Left lung (tissue), 14 donors: ENCODE measurements at places on chromosomes 2 and 18. TPM values are rescaled to one million over a fixed set of nuclear protein-coding genes. Genes with fewer than 3 reads are reported as not detected.

GRCh38 chr2:41972179-41972578 is 75.6 kb upstream of the PKDCC start:
- DNase-seq: no peak

Gene DNAH6
- 2.4 TPM for polyA plus RNA-seq

GRCh38 chr2:57886161-57886786 is 160.3 kb upstream of the VRK2 start:
- peak; percentile 20 for DNase-seq

- no peak for DNase-seq
These were observed 128.0 kb downstream of the OLA1 start for GRCh38 chr2:174120346-174120745.

Gene RBMS1
- 133 TPM for polyA plus RNA-seq

GRCh38 chr18:50492097-50492496 is 67.8 kb upstream of the MAPK4 start:
- DNase-seq: no peak

Gene CAVIN2
- polyA plus RNA-seq: 107 TPM

DNA sequence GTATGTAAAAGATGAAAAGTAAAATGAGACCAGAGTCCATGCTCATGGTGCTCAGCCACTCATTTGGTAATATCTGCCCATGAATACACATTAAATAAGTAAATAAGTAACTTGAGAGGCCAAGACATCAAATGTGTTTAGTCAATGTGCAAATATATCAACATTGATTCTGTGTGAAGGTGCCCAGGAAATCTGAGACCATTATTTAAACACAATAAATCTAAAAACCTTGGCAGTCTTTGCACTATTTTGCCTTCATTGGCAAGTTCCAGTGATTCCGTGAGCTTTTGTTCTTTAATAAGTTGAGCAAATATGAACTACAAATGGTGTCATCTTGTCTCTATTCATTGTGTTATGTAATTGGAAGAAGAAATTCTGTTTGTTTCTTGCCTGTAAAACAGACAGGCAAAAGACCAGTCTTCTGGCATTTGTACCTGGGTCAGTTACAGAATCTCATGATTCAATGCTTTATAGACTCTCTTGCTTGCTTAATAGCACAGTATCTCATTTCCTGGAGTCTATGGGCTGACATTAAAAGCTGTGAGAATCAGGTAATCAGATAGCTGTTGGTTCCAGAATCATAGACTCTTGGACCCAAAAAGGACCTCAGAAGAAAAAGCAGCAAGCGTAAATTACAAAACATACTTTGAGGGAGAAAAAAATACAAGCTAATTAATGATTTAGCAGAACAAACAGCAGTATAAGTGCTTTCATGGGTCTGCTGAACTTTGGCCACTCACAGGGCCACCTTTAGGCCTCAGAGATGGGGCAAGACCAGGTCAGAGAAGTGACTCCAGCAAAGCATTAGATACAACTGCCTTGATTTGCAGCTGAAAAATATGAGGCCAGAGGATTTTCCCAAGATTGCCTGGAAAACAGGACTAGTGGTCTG is 20.0 kb upstream of the SERPINB3 start:
- DNase-seq: no peak

Gene PIEZO2
- 252 TPM for polyA plus RNA-seq

Gene C2orf15
- polyA plus RNA-seq: 8.7 TPM

Gene RAB6C
- 0.09 TPM for polyA plus RNA-seq

- no peak for DNase-seq
These were observed 175.2 kb upstream of the TMEFF2 start for GRCh38 chr2:192369969-192370368.

- no peak for DNase-seq
These were observed 8.2 kb upstream of the GBX2 start for GRCh38 chr2:236176417-236176816.

Gene MRO
- 0.48 TPM for polyA plus RNA-seq

Gene IL1RL1
- polyA plus RNA-seq: 0.31 TPM

Gene SP140
- polyA plus RNA-seq: 1.2 TPM

GRCh38 chr2:223949241-223949840 is 4.2 kb upstream of the WDFY1 start:
- DNase-seq: no peak

Gene NFATC1
- 7.6 TPM for polyA plus RNA-seq

DNA sequence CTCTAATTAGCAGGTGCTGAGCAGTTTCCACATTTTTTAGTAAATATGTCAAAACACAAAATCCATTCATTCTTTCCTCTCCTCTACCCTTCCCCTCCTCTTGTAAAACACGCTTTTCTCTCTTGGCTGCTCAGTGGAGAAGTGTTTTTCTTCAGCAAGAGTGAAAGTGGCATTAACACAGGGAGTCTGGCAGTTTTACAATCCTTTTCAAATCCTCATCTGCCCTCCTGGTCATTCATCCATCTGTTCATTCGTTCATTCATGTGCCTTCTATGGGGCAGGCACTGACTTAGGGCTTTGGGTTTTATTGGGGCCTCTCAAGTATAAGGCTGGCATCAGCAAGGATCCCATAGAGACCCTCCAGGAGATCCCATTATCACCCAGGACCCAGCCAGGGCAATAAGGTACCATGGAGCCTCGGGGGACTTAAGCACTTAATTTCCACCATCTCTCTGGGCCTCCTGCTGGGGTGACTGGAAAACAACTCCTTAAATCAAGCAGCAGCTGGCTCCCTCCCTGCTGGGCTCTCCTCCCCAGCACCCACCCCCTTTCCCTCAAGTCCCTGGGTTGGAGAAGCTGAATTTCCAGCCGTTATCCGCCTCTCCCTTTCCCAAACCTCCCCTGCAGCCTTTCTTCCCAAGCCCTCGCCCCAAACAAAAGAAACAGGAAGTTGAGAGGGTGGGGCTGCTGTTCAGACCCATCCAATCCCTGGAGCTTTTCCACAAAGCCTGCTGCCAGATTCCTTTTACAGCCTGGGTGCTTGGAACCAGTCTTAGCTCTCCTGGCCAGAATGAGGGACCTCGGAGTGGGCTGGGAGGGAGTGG is 32.6 kb downstream of the MARCHF4 start:
- DNase-seq: peak; percentile 82

DNA sequence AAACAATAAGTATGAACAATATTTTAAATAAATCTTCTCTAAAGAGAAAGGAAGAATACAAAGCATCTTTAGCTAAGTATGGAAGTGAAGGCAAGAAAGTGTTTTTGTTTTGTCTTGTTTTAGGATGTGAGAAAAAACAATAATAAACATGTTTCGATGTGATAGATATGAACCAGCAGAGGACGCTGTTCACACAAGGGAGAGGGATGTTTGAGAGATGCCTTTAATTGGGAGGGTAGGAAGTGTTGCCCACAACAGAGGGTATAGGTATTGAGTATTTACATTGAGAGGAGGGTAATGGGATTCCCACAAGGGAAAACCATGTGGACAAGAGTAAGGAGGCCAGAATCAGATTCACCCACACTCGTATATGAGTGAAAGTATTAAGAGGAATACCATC is 55.1 kb downstream of the CDH19 start:
- no peak for DNase-seq

GRCh38 chr2:30770816-30771576 is 36.2 kb downstream of the CAPN13 start:
- DNase-seq: no peak

Gene SERPINB3
- not detected for polyA plus RNA-seq

DNA sequence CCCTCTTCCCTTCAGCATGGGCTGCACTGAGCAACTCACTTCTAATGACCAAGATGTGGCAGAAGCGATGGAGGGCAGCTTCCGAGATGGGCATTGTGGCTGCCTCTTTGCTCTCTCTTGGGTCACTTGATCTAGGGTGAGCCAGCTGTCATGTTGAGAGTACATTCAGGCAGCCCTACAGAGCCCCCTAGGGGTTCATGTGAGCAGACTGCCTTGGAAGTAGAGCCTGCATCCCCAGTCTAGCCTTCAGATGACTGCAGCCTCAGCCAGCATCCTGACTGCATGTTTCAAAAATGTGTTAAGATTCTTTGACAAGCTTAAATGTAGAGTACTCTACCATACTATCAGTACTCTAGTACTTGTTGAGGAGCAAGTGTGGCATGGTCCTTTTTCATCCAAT is 143.9 kb downstream of the NCK2 start:
- DNase-seq: no peak

GRCh38 chr2:32865399-32866068 is 81.2 kb upstream of the LTBP1 start:
- DNase-seq: no peak

GRCh38 chr2:238424313-238424700 is 2.4 kb upstream of the ASB1 start:
- peak; percentile 37 for DNase-seq

DNA sequence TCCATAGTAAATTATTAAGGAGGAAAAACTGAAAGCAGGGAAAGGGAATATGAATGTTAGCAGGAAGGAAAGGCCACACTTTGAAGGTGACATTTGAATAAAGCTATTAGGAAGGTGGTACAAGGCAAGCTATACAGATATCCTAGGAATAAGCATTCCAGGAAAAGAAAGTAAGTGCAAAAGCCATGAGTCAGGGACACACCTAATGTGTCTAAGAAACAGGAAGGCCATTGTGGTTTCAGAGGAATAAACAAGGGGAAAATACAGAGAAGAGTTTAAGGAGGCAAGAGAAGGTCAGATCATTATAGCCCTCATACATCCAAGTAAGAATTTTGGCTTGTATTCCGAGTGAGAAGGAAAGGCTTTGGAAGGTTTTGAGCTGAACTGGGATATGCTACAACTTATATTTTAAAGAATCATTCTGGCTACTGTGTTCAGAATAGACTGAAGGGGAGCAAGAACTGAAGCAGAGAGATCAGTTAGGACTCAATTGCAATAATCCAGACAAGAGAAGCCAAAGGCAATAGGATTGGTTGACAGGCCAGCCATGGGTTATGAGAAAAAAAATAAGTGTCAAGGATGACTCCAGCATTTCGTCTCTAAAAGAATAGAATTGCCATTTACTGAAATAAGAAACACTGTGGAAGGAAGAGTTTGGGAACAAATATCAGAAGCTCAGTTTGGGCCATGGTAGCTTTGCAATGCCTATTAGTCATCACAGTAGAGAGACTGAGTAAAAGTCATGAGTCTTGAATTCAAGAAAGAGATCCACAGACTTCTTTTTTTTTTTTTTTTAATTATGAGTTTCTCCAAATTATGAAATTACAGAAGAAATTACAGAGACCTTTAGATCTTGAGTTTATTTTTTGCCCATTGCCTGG is 11.3 kb downstream of the RAD51AP2 start:
- DNase-seq: no peak

- DNase-seq: no peak
These were observed 3.1 kb downstream of the STK39 start for GRCh38 chr2:168244318-168244717.

Gene PDE1A
- 11.9 TPM for polyA plus RNA-seq

DNA sequence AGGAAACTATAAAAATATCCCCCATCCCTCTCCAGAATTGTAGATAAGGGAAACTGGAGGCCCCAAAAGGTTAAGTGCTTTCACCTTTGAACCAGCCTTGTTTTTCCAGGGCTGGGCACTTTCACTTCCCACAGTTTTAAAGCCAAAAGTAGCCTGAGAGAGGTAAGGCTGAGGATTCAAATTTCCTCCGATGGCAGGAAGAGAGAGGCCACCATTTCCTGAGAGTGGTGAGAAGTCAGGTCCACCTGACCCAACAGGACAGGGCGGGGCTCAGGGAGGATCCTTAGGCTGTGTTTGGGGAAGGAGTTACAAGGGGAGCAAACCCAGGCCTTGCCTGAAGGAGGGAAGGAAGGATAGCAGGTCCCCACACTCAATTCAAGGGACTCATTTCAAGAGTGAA is 4.7 kb upstream of the TEX261 start:
- no peak for DNase-seq

Gene DHRS9
- polyA plus RNA-seq: 0.54 TPM

Gene NHEJ1
- polyA plus RNA-seq: 20.9 TPM

GRCh38 chr18:79737426-79737825 is 57.8 kb downstream of the CTDP1 start:
- DNase-seq: peak; percentile 45

DNA sequence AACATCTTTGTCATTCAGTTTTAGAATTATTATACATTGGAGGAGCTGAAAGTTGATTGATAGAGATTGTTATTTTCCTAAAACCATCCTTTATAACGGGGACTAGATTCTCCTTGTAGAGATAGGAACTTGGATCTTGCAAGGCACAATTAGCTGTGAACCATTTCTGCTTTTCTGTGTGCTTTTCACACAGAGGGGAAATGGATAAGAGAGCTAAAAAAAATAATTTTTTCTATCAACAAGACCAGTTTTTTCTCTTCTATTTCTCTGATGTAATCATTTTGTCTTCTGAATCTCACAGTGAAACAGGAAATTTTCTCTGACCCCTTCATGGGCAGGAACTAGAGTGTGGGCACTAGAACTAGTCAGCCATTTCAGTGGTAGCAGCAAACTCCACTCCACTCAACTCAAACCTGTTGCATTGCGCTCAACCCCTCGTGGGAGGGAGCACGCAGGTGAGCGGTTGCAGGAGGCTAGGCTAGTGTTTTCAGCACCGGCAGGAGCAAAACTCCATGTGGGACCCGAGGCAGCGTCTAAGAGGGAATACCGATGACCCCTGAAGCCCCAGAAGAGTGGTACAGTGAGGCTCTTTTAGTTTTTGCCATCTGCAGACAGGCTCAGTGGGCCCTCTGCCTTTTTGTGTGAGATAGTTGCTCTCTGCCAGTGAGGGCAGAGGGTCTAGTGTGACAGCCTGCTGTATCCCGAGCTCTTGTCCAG is 24.0 kb upstream of the SLC39A10 start:
- DNase-seq: no peak

DNA sequence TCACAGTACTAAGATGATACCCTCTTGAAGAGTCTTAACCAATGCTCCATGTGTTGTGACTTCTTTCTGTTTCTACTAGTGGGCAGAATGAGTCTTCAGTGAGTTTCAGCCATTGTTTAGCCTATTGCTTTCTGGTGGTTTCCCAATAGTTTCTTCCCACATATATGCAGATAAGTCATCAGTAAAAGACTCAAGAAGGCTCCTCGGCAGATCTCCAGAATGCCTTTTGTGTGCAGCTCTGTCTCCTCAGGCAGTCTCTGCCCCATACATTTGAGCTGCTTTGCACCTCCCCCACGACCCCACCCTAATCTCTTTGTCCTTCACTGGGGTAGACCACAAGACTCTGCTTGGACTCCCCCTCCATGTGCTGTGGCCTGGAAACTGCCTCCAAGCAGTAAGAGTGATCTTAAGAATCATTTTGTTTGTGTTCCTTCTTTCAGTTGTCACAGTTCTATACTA is 71.6 kb upstream of the CHRNA1 start:
- DNase-seq: no peak

- DNase-seq: no peak
These were observed 302.1 kb downstream of the ARHGAP15 start for GRCh38 chr2:143431316-143431715.

Gene TGIF1
- polyA plus RNA-seq: 83.8 TPM
